Neural crest cell (in vitro differentiated cells): ENCODE measurements at places on chromosomes 3 and 15. TPM values are rescaled to one million over a fixed set of nuclear protein-coding genes. Genes with fewer than 3 reads are reported as not detected.
A peak's percentile ranks its signal among the peaks of the same experiment; 100 is the strongest.

DNA sequence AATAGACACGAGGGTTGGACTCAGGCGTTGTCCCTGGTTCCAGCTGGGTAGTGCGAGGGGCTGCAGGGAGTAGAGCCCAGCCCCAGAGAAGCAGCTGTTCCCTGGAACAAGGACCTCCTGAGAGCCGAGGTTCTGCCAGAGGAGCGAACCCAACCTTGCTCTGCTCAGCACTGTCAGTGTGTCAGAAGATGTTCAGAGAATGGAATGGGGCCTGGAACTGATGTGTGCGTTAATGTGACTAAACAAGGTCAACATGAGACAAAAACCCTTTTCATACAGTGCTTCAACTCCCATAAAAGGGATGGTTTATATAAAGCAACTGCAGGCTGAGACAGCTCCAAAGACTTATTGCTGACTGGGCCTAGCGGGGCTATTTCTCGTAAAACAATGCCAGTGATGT, 35.5 kb upstream of the HACD2 start:
- H3K27me3 ChIP-seq, result no peaks in the 10 kb centered on the region
- H3K36me3 ChIP-seq, result peaks cover 3% of the 10 kb centered on the region
- H3K4me1 ChIP-seq, result peaks cover 19% of the 10 kb centered on the region
- DNase-seq, result no peak
- peak overlapping the region; percentile 73 for H3K27ac ChIP-seq

GRCh38 chr3:167066977-167067786, 312.9 kb downstream of the ZBBX start:
- DNase-seq, result no peak
- H3K4me3 ChIP-seq, result no peak overlapping the region

GRCh38 chr3:124995460-124995994, 60.3 kb downstream of the HEG1 start:
- H3K27ac ChIP-seq, result peak overlapping the region; percentile 62
- peaks cover 45% of the 10 kb centered on the region for H3K4me1 ChIP-seq
- no peak overlapping the region for H3K4me3 ChIP-seq
- H3K36me3 ChIP-seq, result peaks cover 11% of the 10 kb centered on the region
- peaks cover 34% of the 10 kb centered on the region for H3K27me3 ChIP-seq
- peak; percentile 44 for DNase-seq

The NOP10 gene
- total RNA-seq, result 181 and 191 TPM in 2 replicates
